Stimulated activated CD8-positive, alpha-beta memory T cell treated with anti-CD3 and anti-CD28 coated beads, Interleukin-15, amount 100 ng/mL, for 4 hours (primary cell): ENCODE measurements at places on chromosomes 1 and 21.

GRCh38 chr21:46118316-46119143 is 20.6 kb downstream of the COL6A2 start:
- no peak for DNase-seq

GRCh38 chr1:204448344-204448964 is 36.8 kb upstream of the PPP1R15B start:
- no peak for DNase-seq

DNA sequence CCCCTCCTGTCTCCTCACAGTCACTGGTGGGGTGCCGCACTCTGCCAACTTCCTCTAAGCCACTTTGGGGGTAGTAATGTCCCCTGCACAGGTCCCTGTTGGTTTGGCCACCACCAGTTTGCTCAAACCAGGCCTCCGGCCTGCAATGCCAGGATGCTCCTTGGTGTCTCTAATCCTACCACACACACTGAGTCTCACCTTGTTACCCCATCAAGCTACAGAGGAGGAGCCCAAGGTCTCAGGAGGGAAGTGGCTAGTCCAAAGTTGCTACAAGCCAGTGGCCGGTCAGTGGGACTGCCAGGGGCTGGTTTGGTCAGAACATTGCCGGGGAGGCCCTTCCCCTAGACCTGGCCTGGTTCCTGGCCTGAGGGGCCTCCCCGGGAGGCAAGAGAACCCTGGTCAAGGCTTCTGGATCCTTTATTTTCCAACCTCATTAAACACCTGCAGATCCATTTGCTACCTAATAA is 21.5 kb upstream of the LRP8 start:
- DNase-seq, result no peak

DNA sequence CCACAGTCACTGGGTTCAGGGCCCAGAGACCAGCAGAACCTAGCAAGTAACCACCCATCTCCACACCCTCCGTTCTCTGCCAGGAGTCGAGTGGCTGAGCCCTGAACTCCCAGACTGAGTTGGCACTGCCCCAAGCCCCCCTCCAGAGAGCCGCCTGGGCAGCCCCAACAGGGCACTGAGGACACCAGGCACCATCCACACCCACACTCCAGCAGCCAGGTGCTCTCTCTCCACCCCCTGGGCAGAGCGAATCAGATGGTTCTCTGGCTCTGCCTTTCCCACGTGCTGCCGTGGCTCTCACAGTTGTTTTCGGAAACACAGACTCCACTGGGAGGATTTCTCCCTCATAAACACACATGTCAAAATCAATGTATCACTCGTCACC is 13.6 kb downstream of the WDR4 start:
- no peak for DNase-seq

GRCh38 chr1:185603158-185603557 is 131.0 kb upstream of the HMCN1 start:
- no peak for DNase-seq

- no peak for DNase-seq
These were observed 81.0 kb downstream of the HIVEP3 start for GRCh38 chr1:41837691-41838090.

DNA sequence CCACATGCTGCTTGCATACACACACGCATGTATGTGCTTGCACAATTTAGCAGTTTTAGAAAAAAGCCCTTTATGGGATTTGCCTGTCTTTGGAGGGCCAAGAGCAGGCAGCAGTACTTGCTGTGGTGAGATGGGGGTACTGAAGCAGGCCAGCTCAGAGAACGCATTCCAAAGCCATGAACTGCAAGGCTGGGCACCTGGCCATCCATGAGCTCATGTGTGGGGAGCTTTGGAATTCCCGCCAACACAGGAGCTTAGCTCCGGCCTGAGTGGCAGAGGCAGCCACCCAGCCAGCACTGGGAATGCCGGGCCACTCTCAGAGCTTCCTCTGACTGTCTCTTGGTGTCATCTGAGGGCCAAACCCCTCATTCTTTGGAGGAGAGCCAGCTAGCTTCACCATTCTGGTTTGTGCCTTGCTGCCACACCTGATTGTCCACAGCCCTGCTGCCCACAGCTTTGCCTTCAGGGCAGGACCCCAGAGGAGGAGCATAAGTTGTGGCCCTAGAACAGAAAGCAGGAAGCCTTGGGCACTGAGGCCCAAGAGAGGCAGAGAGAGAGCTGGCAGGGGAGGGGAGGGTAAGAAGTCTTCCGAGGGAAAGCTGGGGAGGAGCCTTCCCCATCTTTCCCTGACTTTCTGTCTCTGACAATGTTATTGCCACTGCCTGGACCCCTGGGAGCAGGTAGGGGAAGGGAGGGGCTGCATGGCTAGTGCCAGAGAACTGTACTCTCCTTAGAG is 92.1 kb upstream of the POU3F1 start:
- no peak for DNase-seq

- DNase-seq, result no peak
These were observed 150.0 kb downstream of the CASZ1 start for GRCh38 chr1:10646347-10646861.

DNA sequence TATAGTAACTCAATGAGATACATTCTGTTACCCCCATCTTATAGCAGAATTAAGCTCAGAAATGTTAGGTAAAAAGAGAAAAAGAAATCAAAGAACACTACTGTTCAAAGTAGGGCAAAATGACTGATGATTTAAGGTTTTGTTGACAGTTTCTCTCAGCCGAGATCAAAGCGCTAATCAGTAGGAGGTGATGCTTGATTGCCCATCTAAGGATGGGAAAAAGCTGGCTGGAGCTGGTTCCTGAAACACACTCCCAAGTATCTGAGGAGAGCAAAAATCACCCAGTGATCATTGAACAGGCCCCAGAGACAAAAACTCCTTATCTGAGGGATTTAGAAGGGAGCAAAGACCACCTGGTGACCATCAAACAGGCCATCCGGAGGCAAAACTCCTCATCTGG is 64.5 kb upstream of the CSF1 start:
- DNase-seq, result no peak

GRCh38 chr1:111600886-111601386 is 18.7 kb upstream of the RAP1A start:
- DNase-seq, result no peak

DNA sequence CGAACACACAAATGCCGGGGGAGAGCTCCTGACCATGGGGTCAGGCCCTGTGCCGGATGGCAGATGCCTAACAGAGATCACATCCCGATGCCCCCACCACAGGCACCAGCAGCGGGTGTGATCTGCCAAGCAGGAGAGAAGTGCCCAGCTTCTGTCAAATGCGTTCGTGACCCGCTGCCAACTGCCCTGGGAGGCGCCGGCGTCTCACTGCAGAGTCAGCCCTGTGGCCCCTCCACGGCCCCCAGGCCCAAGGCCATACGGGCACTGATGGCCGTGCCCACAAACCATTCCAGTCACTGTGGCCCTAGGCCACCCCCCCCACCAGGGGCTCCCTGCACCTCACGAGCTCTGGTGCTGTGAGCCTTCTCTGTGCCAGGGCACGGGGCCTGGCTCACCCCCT is 8.0 kb downstream of the CFAP410 start:
- DNase-seq, result no peak

- no peak for DNase-seq
These were observed 60.7 kb downstream of the ADARB1 start for GRCh38 chr21:45135122-45135521.

DNA sequence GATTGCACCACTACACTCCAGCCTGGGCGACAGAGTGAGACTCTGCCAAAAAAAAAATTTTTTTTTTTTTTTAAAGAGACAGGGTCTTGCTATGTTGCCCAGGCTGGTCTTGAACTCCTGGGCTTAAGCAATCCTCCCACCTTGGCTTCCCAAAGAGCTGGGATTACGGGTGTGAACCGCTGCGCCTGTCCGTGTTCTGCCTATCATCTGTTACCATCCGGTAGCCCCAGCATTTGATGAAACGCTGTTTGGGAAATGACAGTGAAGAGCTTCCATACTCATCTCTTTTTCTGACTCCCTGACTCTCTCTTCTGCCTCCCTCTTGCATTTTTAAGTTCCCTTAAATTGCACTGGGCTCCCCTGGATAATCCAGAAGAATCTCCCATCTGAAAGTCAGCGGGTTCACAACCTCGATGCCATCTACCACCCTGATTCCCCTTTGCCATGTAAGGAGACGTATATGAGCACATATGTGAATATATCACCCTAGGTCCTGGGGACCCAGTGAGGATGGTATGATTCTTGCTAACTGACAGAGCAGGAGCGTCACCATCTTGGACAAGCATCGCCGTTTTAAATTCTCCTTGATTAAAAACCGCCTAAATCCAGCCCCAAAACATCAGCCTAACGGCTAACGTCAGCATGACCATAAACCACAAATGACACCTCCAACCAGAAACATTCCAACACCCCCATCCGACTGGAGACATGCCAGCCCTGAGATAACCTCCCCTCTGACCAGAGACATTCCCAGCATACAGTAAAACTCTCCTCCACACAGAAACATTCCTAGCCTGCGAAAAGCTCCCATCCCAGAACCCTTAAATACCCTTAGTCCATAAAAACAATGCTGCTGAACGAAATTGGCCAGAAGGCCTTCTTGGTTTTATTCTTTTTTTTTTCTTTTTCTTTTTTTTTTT is 12.4 kb downstream of the TNFRSF8 start:
- DNase-seq, result no peak
